H1 (cell line): ENCODE measurements at places on chromosomes 4 and X. TPM values are rescaled to one million over a fixed set of nuclear protein-coding genes. Genes with fewer than 3 reads are reported as not detected.

- no peak overlapping the region for H3K27ac ChIP-seq
- H3K4me1 ChIP-seq: no peaks in the 10 kb centered on the region
- H3K36me3 ChIP-seq: no peaks in the 10 kb centered on the region
- H3K27me3 ChIP-seq: no peaks in the 10 kb centered on the region
- DNase-seq: no peak
Observed at GRCh38 chr4:159950707-159951106, 847.8 kb downstream of the RAPGEF2 start.

- no peak overlapping the region for H3K27ac ChIP-seq
- H3K36me3 ChIP-seq: no peaks in the 10 kb centered on the region
- no peak overlapping the region for H3K4me3 ChIP-seq
Observed at GRCh38 chr4:109985993-109986974, 73.6 kb downstream of the EGF start.

Gene HELT
- total RNA-seq: 0.35 TPM in 1 of 2 replicates, not detected in the other

Gene NXF2B
- not detected in 2 replicates for total RNA-seq

GRCh38 chr4:165813606-165814005 lies 59.4 kb upstream of the TLL1 start:
- H3K4me1 ChIP-seq: no peaks in the 10 kb centered on the region
- H3K4me3 ChIP-seq: no peak overlapping the region
- no peaks in the 10 kb centered on the region for H3K27me3 ChIP-seq
- no peak for DNase-seq
- no peaks in the 10 kb centered on the region for H3K36me3 ChIP-seq

- no peaks in the 10 kb centered on the region for H3K36me3 ChIP-seq
- H3K4me3 ChIP-seq: no peak overlapping the region; the same call in 1 of the 2 replicates
- H3K4me1 ChIP-seq: no peaks in the 10 kb centered on the region
- peak; percentile 69 for DNase-seq
Observed at GRCh38 chr4:825063-825970, 612 bp downstream of the CPLX1 start.

Gene SMR3B
- not detected in 2 replicates for total RNA-seq

Gene RNF150
- total RNA-seq: 4.8 and 6.3 TPM in 2 replicates

- no peaks in the 10 kb centered on the region for H3K36me3 ChIP-seq
- H3K4me1 ChIP-seq: no peaks in the 10 kb centered on the region
- H3K27ac ChIP-seq: no peak overlapping the region
- no peak overlapping the region for H3K4me3 ChIP-seq
Observed at GRCh38 chr4:181517491-181517890, 725.7 kb upstream of the TENM3 start.

- H3K36me3 ChIP-seq: peaks cover 9% of the 10 kb centered on the region
- no peak overlapping the region for H3K4me3 ChIP-seq
- DNase-seq: no peak
- no peaks in the 10 kb centered on the region for H3K27me3 ChIP-seq
- peaks cover 3% of the 10 kb centered on the region for H3K4me1 ChIP-seq
- no peak overlapping the region for H3K27ac ChIP-seq
Observed at GRCh38 chr4:185709802-185710486, 102.0 kb downstream of the SORBS2 start.

DNA sequence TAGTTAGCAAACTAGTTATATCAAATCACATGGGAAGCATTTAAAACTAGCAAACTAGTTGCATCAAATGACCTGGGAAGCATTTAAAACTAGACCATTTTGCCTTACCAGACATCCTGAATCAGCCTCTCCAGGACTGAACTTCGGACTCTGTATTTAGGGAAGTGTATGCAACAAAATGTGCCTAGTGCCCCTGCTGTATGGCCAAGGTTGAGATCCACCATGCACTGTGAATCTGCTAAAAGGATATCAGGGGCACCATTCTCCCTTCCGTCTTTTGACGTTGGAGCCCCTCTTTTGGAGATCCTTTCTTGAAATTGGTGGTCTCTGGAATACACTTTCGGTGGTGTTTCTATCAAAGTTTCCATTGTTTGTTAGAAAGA lies 49.5 kb downstream of the CCNI start:
- no peaks in the 10 kb centered on the region for H3K27me3 ChIP-seq
- H3K4me3 ChIP-seq: no peak overlapping the region
- peaks cover 1% of the 10 kb centered on the region; the same call in 1 of the 2 replicates for H3K4me1 ChIP-seq
- H3K36me3 ChIP-seq: peaks cover 11% of the 10 kb centered on the region
- no peak for DNase-seq
- no peak overlapping the region for H3K27ac ChIP-seq

Gene FAM114A1
- total RNA-seq: 11.5 and 12.0 TPM in 2 replicates

DNA sequence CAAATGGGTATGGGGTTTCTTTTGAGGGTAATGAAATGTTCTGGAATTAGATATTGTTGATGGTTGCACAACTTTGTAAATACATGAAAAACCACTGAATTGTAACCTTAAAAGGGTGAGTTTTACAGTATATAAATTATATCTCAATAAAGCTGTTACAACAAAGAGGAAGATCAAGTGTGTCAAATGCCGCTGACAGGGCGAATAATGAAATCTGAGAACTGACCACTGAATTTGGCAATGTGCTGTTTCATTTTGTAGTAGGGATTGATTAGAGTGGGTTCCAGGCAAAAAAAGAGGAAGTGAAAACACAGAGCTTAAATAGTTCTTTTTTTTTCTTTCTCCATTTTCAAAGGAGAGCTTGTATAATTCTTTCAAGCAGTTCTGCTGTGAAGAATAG lies 161.1 kb upstream of the NAP1L5 start:
- no peaks in the 10 kb centered on the region for H3K27me3 ChIP-seq
- no peaks in the 10 kb centered on the region for H3K4me1 ChIP-seq
- no peak overlapping the region for H3K4me3 ChIP-seq
- H3K36me3 ChIP-seq: no peaks in the 10 kb centered on the region
- H3K27ac ChIP-seq: no peak overlapping the region
- DNase-seq: no peak

Gene CYBB
- 0.08 and 0.09 TPM in 2 replicates for total RNA-seq

GRCh38 chrX:99798936-99799335 lies 611.1 kb downstream of the PCDH19 start:
- no peak for DNase-seq
- H3K36me3 ChIP-seq: no peaks in the 10 kb centered on the region
- no peaks in the 10 kb centered on the region for H3K27me3 ChIP-seq
- no peak overlapping the region for H3K27ac ChIP-seq
- H3K4me3 ChIP-seq: no peak overlapping the region

Gene ATP2B3
- total RNA-seq: 0.15 and 0.19 TPM in 2 replicates

GRCh38 chr4:93648258-93648657 lies 180.3 kb upstream of the ATOH1 start:
- no peak for DNase-seq
- no peaks in the 10 kb centered on the region for H3K36me3 ChIP-seq
- no peaks in the 10 kb centered on the region for H3K27me3 ChIP-seq
- H3K4me3 ChIP-seq: no peak overlapping the region
- H3K4me1 ChIP-seq: no peaks in the 10 kb centered on the region
- no peak overlapping the region for H3K27ac ChIP-seq

GRCh38 chrX:100652266-100652665 lies 8.3 kb downstream of the SRPX2 start:
- DNase-seq: no peak
- H3K27me3 ChIP-seq: no peaks in the 10 kb centered on the region
- no peak overlapping the region for H3K4me3 ChIP-seq
- H3K36me3 ChIP-seq: no peaks in the 10 kb centered on the region
- H3K4me1 ChIP-seq: no peaks in the 10 kb centered on the region

DNA sequence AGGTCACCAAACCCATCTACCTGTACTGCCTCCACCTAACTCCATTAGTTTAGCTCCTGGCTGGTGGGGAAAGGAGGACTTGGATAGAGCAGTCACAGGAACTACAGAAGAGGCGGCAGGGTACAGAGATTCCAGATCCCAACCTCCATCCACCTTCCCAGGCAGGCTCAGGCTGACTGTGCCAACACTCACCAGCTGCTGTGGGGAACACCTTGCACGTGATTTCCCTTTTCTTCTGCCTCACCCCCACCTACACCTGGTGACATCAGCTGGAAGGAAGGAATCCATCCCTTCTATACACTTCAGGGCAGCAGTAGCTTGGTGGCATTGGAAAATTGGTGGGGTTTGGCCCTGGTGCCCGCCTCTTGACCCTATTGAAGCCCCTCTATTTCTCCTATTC lies 41.5 kb downstream of the EFNB1 start:
- peaks cover 5% of the 10 kb centered on the region for H3K4me1 ChIP-seq
- no peak overlapping the region for H3K27ac ChIP-seq
- no peaks in the 10 kb centered on the region for H3K36me3 ChIP-seq
- H3K27me3 ChIP-seq: no peaks in the 10 kb centered on the region
- no peak overlapping the region for H3K4me3 ChIP-seq

- H3K4me3 ChIP-seq: no peak overlapping the region
- DNase-seq: no peak
- H3K4me1 ChIP-seq: no peaks in the 10 kb centered on the region
- H3K27me3 ChIP-seq: no peaks in the 10 kb centered on the region
- H3K27ac ChIP-seq: no peak overlapping the region; the same call in 1 of the 2 replicates
Observed at GRCh38 chr4:109921384-109921808, 8.7 kb downstream of the EGF start.

DNA sequence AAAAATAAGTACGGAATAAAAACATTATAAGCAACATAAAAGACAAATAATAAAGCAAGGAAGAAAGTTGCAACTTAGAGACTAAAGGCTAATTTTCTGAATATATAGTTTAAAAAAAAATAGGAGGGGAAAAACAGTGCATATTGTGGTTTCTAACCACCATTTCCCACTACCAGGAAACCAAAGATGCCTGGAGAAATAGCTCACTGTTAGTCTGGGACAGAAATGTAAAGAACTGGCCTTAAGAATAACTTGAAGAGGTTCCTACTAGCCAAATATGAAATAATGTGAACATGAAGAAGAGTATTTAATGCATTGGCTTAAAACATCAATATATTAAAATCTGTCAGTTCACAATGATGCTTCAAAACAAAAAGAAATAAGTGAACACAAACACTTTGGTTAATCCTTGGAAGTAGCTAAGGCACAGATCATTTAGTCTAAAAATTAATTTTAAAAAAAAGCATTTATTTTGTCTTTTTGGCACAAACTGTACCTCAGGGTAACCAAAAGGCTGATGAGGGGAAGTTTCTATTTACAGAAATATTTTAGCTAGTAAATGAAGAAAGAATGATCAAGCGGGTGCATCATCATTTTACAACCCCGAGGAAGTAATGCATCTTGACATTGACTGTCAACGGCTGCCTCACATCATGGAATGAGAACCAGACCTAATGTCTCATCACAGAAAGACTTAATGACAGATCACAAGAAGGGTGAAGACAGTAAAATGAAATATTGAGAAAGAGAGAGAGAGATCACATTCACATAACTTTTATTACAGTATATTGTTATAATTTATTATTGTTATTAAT lies 297.2 kb upstream of the LDB2 start:
- no peak for DNase-seq
- no peaks in the 10 kb centered on the region for H3K36me3 ChIP-seq
- H3K4me1 ChIP-seq: no peaks in the 10 kb centered on the region
- no peaks in the 10 kb centered on the region for H3K27me3 ChIP-seq

Gene PLAC1
- total RNA-seq: 0.96 TPM in 1 of 2 replicates, not detected in the other

Gene MTNR1A
- 0.45 and 0.50 TPM in 2 replicates for total RNA-seq

GRCh38 chr4:22500831-22501714 lies 14.8 kb downstream of the ADGRA3 start:
- no peaks in the 10 kb centered on the region for H3K36me3 ChIP-seq
- peaks cover 18% of the 10 kb centered on the region; the same call in 1 of the 2 replicates for H3K4me1 ChIP-seq
- no peak overlapping the region for H3K4me3 ChIP-seq
- DNase-seq: no peak
- H3K27me3 ChIP-seq: no peaks in the 10 kb centered on the region

GRCh38 chr4:65170768-65171514 lies 499.3 kb downstream of the EPHA5 start:
- H3K4me1 ChIP-seq: no peaks in the 10 kb centered on the region
- no peaks in the 10 kb centered on the region for H3K27me3 ChIP-seq

DNA sequence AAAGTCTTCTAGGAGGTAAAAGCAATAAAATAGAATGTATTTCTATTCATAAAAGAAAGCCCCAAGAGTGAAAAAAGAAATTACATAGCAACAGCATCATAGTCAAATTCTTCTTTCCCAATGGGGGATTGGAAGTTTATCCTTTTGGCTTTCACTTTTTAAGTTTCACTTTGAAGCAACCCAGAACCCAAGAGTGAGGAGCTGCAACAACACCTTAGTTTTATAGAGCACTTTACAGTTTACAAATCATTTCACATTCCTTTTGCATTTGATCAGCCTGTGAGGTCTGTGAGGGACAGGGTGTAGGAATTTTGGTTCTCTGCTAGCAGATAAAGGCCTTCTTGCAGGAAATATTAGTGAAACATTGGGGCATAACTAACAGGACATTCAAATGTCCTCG lies 112.0 kb upstream of the NDP start:
- H3K27me3 ChIP-seq: no peaks in the 10 kb centered on the region
- H3K4me3 ChIP-seq: no peak overlapping the region
- H3K4me1 ChIP-seq: no peaks in the 10 kb centered on the region
- no peaks in the 10 kb centered on the region for H3K36me3 ChIP-seq
- H3K27ac ChIP-seq: no peak overlapping the region
- DNase-seq: no peak

DNA sequence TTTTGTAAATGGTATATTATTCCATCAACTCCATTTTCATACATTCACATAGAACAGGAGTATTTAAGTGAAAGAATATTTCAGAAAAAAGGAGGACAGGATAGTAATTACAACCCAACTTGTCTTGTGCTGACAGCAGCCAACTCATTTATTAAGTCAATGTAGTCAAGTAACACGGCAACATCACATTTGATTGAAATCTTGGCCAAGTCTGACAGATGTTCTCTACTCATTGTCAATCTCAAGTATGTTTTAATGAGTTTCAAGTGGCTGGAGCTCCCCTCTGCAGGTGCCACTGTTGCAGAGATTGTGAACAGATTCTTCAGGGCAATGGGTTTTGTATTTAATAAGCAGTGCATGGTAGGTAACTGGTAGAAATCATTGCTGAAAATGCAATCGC lies 332.5 kb downstream of the C4orf33 start:
- no peak overlapping the region for H3K27ac ChIP-seq
- DNase-seq: no peak
- H3K4me3 ChIP-seq: no peak overlapping the region

DNA sequence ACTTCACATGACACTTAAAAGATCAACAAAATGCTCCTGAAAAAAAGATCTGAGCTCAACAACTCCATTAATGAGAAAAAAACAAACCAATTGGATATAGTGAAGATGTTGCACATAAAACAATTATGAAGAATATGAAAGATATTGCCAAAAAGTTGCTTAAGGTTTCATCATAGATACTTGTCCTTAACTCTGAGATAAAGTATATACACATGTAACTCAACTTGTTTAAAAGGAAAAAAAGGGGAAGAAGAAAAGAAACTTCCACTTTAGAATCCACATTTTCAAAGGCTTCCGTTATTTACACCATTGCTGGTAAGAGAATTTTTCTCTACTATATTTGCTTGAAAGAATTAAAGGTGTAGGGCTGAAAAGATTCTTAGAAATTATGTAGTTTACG lies 2.7 kb downstream of the AFAP1 start:
- peaks cover 14% of the 10 kb centered on the region for H3K4me1 ChIP-seq
- H3K27me3 ChIP-seq: no peaks in the 10 kb centered on the region
- DNase-seq: no peak
- no peaks in the 10 kb centered on the region for H3K36me3 ChIP-seq
- no peak overlapping the region for H3K4me3 ChIP-seq
- no peak overlapping the region for H3K27ac ChIP-seq
